Ovary (tissue), 10 donors: ENCODE measurements at places on chromosomes 16 and 17. TPM values are rescaled to one million over a fixed set of nuclear protein-coding genes. Genes with fewer than 3 reads are reported as not detected.

GRCh38 chr17:58755269-58755576 is 431 bp upstream of the PPM1E start:
- no peak for DNase-seq
- H3K27ac ChIP-seq: no peak overlapping the region
- peaks cover 4% of the 10 kb centered on the region for H3K4me1 ChIP-seq

DNA sequence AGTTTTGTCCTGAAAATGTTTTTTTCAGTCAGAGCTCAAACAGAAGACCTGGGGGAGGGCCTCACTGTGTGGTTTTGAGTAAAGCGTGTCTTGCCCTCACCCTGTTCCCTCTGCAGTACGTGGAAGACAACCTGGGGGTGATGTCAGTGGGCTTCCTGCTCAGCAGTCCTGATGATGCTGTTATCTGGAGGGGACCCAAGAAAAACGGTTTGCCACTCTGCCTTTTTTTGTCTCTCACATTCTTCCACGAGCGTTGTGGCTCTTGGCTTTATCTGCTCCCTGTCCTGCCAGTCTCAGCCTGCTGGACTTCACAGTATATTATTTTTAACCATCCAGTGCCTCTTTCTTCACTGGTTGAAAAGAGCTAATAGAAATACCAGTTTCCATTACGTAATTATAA is 12.9 kb downstream of the NUBP1 start:
- H3K27ac ChIP-seq: no peak overlapping the region
- no peak overlapping the region for H3K4me3 ChIP-seq
- H3K27me3 ChIP-seq: no peaks in the 10 kb centered on the region
- H3K4me1 ChIP-seq: no peaks in the 10 kb centered on the region

DNA sequence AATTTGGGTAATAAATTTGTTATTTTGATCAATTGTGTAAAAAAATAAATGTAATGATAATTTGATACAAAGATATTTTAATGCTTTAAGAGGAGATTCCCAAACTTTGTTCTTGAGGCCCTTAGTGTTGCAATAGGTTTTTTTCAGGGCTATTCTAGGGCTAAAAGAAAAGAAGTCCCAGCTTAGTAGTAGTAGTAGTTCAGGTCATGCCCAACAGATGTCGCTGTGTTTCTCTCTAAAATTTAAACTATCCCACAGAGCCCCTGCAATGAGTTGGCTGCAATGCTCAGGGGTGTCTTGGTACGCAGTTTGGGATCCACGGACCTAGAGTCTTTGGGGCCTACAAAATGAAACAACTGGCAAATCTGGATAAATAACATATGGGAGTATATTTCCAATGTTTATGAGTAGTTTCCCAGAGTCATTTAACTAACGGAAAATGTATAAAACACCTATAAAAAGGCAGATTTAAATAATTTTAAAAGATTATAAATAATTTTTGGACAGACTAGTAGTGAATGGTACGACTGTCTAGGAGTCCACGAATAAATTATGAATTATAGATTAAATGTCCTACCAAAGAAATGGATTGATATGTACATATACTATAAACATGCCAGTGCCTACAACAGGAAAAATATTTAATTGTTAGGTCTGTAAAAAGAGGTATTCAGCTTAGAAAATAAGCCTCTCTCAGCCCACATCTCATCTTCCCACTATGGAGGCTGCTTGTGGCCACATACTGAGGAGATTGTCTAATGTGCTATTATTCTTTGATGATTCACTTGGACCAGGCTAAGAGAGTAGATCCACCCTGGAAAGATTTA is 228.5 kb upstream of the PMFBP1 start:
- no peak overlapping the region for H3K27ac ChIP-seq
- H3K4me1 ChIP-seq: no peaks in the 10 kb centered on the region
- no peaks in the 10 kb centered on the region for H3K27me3 ChIP-seq

GRCh38 chr16:6611535-6611934 is 721.1 kb upstream of the RBFOX1 start:
- H3K27ac ChIP-seq: no peak overlapping the region
- H3K36me3 ChIP-seq: no peaks in the 10 kb centered on the region
- H3K4me1 ChIP-seq: no peaks in the 10 kb centered on the region
- no peak for DNase-seq
- no peaks in the 10 kb centered on the region for H3K27me3 ChIP-seq
- no peak overlapping the region for H3K4me3 ChIP-seq

DNA sequence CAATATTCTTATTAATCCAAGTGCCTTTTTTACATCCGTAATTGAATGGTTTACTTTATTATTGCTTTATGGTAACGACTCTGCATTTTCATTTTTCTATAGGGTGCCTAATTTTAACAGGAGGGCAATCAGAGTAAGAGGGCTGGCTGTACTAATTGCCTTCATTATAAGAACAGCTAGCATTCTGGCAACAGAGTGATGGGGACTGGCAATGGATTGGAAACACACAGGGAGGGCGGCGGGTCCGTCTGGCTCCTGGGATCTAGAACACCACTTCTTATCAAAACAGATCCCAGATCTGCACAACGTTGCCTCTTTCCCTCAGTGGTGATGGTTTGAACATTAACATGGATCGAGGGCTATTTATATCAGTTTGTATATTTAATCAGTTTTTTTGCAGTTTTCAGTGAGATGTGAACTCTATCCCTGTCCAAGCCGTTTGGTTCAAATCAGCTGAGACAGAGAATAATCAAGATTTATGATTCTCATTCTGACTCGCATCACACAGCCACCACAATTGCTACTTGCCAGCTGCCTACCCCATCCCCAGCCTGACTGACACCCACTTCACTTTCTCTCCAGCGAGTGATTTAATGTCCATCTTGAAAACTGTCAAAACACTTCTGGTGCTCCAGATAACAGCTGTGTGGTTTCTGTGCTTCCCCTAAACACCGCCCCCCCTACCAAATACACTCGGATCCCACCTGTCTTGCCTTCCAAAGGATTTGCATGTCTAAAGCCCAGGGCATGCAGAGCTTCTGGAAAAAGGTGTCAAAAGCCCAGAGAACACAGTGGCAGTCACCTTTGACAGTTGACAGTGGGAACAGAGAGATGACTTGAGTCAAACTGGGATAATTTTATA is 327.9 kb downstream of the HS3ST4 start:
- no peak overlapping the region for H3K4me3 ChIP-seq
- no peaks in the 10 kb centered on the region for H3K27me3 ChIP-seq
- H3K36me3 ChIP-seq: no peaks in the 10 kb centered on the region
- DNase-seq: no peak
- H3K27ac ChIP-seq: no peak overlapping the region

The PIK3R6 gene
- 0.20 TPM for total RNA-seq

The KRT36 gene
- not detected for total RNA-seq

DNA sequence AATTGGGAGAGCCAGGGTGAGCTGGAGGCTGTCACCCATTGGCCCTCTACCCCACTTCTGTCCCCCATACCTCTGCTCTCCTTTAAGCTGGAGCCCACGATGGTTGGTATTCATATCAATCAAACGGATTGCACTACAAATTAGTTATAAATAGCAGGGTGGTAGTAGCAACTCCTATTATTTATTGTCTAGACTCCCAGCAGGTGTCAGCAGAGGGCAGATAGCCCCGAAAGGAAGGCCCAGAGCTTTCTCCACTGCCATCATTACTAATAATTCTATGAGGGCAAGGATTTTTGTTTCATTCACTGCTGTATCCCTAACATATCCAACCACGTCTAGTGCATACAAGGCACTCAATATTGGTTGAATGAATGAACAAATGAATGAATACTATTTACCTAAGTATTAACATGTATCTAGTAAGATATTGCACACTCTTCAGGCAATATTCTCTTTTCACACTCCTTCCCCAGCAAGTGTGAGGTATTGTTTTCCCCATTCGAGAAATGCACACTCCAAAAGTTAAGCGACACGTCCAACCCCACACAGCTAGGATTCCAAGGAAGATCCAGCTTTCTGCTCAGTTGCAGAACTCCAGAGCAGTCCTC is 6.3 kb downstream of the C17orf50 start:
- H3K4me3 ChIP-seq: no peak overlapping the region
- H3K27me3 ChIP-seq: no peaks in the 10 kb centered on the region
- H3K4me1 ChIP-seq: peaks cover 3% of the 10 kb centered on the region
- H3K36me3 ChIP-seq: no peaks in the 10 kb centered on the region
- H3K27ac ChIP-seq: no peak overlapping the region

- H3K27me3 ChIP-seq: no peaks in the 10 kb centered on the region
- no peaks in the 10 kb centered on the region for H3K4me1 ChIP-seq
- no peak overlapping the region for H3K27ac ChIP-seq
- no peaks in the 10 kb centered on the region for H3K36me3 ChIP-seq
- no peak overlapping the region for H3K4me3 ChIP-seq
Measured at GRCh38 chr17:7739746-7740145, 22.2 kb downstream of the DNAH2 start.

The UBE2Z gene
- 58.2 TPM for total RNA-seq

GRCh38 chr17:34730816-34731215 is 151.4 kb downstream of the TMEM132E start:
- DNase-seq: no peak
- H3K36me3 ChIP-seq: no peaks in the 10 kb centered on the region
- no peaks in the 10 kb centered on the region for H3K4me1 ChIP-seq
- H3K27ac ChIP-seq: no peak overlapping the region
- H3K4me3 ChIP-seq: no peak overlapping the region

The DPEP3 gene
- not detected for total RNA-seq
